ENCODE measurements at places on chromosomes 11 and 22.
A peak's percentile ranks its signal among the peaks of the same experiment; 100 is the strongest.

- no peak for DNase-seq
These were observed 2.4 kb downstream of the MICAL2 start for GRCh38 chr11:12112750-12113149.

- peak; percentile 27 for DNase-seq
These were observed 976.3 kb upstream of the FAT3 start for GRCh38 chr11:91248199-91248807.

GRCh38 chr11:102406099-102406498 lies 46.5 kb downstream of the TMEM123 start:
- DNase-seq = no peak

- peak; percentile 59 for DNase-seq
These were observed 6.2 kb upstream of the KCNA4 start for GRCh38 chr11:30023074-30023473.

DNA sequence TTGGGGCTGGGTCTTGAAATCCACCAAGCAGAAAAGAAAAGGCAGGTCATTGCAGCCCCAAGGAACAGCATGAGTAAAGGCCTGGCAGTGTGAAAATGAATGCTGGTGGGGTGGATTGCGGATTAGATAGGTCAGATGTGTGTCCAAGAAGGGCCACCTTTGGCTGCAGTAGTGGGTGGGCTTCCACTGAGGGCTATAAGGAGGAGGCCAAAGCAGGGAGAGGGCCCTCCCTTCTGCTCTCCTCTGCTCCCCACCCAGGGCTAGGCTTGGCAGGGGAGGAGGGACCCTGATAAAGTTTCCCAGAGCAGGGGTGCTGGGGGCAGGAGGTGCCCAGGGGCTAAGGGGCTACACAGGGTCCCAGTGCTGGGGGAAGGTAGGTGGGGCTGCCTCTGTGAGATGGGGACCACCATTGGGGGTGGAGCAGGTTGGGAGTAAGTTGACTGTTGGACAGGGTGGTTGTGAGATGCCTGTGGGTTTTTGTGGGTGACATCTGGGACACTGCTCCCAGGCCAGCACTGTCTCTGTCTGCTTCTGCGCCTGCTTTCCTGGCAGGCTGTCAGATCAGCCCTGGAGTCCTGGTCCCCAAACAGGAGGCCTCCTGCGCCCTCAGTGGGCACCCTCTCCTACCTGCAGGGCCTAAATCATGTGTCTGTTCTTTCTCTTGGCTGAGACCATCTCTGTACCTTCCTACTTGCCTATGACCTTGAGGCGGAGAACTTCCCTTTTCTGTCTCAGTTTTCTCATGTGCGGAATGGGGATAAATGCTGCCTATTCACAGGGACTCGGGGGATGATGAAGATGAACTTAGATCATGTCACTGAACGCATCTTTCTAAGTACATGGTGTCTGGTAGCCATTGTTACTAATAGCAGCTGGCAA lies 1.9 kb downstream of the CAPN5 start:
- DNase-seq = peak; percentile 10

DNA sequence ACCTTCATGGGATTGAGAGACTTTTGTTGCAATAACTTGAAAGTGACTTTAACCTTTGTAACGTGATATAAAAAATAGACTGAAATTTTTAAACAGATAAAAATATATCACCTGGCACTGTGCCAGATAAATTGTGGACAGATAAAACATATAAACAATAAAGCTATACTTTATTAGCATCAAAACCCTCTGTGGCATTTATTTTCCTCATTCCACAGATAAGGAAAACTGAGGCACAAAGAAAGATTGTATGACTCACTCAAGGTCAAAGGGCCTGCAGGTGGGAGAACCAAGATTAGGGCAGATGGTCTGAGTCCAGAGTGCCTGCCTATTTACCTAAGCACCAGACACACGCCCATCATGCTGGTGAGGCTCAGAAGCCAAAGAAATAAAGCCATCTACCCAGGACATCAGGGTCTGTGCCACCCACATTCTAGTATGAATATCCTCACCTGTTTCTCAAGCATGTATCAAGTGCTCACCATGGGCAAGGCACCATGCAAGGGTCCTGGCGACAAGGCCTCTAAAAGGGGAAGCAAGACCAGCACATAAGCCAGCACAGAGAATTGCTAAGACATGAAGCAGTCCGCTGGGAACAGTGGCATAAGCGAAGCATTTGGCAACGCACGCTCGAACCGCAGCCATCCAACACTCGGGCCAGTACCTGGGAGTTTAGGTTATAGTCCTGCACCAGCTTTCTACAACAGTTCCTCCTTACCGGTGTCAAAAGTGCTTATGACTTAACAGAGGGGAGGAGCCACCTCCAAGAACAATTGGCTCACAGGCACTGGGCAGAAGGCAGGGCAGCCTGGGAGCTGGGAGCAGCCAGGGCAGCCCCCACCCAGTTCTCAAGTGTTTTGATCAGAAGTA lies 17.6 kb downstream of the MYH9 start:
- peak; percentile 78 for DNase-seq

DNA sequence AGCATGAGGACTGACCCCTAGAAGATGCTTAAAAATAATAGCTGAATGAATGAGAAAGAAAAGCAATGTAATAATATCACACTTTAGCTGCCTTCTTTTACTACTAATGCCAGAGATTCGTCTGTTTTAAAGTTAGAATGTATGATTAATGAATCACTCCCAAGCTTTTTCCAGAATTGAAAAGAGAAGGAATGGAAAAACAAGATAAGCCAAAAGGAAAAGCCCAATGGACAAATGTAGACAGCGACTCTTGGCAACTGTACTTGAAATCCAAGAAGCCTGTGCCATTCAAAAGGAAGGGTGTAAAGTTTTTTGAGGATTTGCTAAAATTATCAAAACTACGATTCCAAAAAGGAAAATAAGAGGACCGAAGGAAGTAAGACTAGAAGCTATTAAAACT lies 40.8 kb upstream of the PAMR1 start:
- DNase-seq = no peak

DNA sequence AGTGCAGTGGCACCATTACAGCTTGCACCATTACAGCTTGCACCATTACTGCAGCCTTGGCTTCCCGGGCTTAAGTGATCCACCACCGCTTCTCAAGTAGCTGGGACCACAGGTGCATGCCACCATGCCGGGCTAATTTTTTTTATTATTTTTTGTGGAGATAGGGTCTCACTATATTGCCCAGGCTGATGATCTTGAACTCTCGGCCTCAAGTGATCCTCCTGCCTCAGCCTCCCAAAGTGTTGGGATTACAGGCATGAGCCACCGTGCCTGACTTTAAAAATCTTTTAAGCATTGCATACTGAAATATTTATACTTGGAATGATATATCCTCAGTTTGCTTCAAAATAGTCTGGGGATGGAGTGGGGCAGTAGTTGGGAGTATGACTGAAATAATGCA lies 10.4 kb downstream of the PAFAH1B2 start:
- DNase-seq = no peak

DNA sequence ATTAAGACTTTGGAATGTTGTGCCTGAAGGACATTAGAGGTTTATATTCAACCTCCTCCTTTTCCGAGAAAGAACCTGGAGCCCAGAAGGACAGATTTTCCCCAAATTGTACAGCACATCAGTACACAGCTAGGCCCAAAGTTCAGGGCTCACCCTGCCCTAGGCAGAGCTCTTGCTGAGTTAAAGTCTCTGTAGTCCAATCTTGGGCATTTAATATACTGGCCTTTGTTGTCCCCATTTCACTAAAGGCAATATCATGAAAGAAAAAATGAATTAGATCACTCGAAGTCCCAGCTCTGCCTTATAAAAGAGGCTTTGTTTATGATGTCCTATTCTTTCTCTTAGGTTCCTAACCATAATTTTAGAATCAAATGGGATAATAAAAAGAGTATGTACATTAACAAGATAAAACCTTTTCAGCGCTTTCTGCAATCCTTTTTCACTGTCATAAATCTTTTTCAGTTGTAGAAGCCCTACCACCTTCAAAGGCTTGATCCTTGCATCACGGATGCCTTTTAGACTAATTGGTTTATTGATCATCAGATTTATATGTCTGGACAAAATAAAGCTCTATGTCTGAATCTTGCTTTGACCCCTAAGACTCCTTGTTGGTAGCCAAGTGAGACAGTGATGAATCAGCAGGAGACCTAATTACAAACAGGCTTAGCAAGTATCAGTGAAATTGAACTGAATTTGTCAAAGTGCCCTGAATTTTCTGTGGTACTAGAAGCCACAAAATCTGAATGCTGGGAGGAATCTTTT lies 39.8 kb downstream of the RELT start:
- DNase-seq = no peak

DNA sequence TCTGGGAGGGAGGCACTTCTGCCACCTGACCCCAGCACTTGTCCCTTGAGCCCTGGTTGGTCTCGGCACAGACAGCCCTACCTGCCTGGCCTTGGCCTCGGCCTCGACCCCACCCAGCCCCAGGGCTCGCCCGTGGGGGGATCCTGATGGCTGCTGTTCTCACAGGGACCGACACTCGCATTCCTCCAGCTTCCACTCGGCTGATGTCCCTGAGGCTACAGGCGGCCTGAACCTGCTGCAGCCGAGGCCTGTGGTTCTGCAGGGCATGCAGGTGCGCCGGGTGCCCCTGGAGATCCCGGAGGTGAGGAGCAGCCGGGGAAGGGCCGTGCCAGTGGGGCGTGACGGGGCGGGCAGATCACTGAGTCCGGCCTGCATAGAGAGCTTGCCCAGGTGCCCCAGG lies 5.1 kb downstream of the PCNX3 start:
- no peak for DNase-seq

GRCh38 chr22:44710474-44711240 lies 8.7 kb downstream of the PRR5 start:
- no peak for DNase-seq

GRCh38 chr22:19290400-19291217 lies 910 bp downstream of the CLTCL1 start:
- peak; percentile 25 for DNase-seq

- DNase-seq = no peak
These were observed 892.8 kb downstream of the NTM start for GRCh38 chr11:132263241-132263640.

DNA sequence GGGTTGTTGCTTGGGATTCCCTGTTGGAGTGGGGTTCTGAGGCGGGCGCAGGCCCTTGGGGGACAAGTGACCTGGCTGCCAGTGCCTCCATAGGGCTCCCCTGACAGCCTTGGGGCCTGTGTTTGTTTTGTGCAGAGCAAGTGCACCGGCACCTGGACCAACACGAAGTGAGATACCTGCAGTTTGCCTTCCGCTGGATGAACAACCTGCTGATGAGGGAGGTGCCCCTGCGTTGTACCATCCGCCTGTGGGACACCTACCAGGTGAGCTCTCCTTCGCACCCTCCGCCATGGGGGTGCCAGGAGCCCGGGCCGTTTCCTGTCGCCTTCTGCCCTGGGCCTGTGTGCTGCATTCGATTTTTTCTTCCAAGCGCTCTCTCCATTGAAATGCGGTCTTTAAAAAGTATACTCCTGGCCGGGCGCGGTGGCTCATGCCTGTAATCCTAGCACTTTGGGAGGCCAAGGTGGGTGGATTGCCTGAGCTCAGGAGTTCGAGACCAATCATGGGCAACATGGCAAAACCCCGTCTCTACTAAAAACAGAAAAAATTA lies 274.6 kb downstream of the TBC1D22A start:
- DNase-seq = no peak

- peak; percentile 95 for DNase-seq
These were observed 6.9 kb downstream of the C11orf68 start for GRCh38 chr11:65911682-65912568.

- DNase-seq = no peak
These were observed 360.5 kb downstream of the DLG2 start for GRCh38 chr11:85266646-85267045.
